ENCODE measurements at places on chromosomes 1 and 21.

DNA sequence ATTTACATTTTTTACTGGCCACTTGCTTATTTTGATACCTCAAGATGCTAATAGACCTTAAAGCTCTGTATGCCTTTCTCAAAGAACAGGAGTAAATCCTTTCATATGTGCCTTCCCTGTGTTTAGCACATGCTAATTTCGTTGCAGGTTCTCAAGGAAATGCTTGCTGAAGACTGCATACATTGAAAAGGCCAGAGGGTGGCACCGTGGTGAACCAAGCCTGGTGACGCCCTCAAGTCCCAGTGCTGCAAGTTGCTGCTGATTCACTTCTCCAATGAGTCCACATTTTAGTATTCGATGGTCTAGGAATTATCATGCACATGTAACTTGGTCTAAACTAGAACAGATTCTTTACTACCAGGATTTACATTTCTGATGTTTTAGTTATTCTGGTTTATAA lies 94.1 kb downstream of the CLDN17 start:
- DNase-seq = peak; percentile 0

- DNase-seq = no peak
Observed at GRCh38 chr1:50262436-50262835, 153.7 kb downstream of the ELAVL4 start.

DNA sequence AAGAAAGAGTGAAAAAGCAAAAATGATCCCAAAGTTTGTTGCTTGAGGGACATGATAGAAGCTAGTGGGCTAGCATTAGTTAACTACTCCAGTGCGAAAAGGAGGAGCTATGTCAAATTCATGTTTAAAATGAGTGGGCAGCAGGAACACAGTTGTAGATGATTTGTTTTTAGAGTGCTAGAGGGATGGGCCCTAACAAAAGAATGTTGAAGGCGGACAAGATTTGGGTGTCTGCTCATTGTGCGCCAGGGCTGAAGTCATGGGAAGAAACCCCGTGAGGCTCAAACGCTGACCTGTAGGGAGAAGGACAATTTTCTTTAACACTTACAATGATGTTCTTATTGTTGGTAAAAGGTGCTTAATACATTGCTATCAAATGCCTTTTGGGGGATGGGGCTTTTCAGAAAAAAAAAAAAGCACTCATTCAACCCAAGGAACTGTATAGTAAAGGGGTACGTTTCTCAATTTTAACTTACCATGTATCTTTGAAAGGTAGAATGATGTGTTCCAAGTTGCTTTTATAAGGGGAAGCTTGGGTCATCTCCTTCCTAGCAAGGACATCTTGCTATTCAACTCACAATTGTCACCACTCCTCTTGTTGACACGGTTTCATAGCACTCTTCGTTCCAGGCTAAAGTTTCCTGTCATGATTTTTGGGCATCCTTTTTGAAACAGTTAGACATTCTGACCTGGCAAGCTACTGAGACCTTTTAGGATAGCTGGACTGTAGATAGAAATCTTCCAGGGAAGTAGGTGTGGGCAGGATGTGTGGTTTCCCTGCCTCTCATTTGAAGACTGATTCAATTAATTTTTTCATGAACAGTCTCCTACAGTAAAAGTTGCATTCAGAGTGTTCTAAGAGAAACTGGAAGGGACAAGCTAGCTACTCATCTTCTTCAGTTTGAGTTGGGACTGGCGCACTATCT lies 53.0 kb upstream of the CNN3 start:
- no peak for DNase-seq

DNA sequence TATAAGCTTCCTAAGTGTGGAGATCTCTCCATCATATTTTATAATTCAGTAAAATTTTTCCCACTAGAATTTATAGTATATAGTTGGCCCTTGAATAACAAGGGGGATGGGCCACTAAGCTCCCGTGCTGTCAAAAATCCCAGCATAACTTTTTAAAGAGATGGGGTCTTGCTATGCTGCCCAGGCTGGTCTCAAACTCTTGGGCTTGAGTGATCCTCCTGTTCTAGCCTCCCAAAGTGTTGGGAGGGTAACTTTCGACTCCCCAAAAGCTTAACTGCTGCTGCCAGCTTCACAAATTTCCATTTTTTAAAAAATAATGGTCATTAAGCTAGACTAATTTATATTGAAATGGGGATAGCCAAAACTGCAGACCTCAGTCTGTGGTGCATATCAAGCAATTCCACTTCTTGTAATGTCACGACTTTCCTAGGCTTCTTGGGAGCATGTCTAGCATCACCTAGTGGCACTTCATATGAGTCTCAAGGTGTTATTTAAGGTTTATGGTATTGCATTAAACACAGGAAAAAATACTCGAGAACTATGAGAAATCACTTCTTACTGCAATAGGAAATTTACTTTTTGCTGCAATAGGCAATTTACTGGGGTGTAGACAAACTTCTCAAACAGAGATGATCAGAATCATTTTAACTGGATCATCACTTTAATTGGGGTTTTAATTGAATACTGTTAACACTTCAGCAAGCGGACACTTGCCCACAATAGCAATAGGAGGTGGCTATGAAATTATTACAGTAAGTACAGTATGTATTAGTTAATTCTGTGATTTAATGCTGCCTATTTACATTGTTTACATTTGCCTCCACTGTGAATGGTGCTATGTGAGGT lies 19.3 kb upstream of the ACTA1 start:
- no peak for DNase-seq

DNA sequence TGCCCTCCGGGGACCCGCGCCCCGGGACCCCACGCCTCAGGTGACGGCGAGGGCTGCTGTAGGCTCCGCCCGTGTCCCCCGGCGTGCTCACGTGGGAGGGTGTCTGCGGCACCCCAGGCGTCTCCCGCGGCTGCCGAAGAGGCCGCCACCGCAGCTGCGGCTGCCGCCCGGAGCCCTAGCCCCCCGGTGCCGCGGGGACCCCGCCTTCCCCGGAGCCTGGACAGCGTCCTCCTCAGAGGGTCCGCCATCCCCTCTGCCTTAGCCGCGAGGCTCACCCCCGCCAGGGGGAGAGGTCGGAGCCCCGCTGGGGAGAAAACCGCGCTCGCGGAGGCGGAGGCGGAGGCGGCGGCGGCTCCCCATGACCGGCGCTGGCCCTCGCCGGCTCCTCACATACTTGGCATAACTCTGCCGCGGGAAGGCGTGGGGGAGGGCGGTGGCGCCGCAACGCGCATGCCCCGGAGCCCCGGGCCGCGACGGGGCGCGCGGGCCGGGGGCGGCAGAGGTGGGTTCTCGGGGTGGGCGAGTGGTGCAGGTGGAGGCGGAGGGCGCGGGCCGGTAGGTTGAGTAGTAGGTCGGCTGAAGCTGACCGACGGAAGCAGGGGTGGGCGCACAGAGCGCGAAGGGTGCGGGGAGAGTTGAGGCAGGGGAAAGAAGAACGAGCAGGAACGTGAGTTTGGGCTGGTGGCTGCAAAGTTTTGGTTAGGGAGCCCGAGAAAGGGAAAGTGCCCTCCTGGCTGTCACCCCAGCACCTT lies 700 bp upstream of the SYDE2 start:
- peak; percentile 60 for DNase-seq

DNA sequence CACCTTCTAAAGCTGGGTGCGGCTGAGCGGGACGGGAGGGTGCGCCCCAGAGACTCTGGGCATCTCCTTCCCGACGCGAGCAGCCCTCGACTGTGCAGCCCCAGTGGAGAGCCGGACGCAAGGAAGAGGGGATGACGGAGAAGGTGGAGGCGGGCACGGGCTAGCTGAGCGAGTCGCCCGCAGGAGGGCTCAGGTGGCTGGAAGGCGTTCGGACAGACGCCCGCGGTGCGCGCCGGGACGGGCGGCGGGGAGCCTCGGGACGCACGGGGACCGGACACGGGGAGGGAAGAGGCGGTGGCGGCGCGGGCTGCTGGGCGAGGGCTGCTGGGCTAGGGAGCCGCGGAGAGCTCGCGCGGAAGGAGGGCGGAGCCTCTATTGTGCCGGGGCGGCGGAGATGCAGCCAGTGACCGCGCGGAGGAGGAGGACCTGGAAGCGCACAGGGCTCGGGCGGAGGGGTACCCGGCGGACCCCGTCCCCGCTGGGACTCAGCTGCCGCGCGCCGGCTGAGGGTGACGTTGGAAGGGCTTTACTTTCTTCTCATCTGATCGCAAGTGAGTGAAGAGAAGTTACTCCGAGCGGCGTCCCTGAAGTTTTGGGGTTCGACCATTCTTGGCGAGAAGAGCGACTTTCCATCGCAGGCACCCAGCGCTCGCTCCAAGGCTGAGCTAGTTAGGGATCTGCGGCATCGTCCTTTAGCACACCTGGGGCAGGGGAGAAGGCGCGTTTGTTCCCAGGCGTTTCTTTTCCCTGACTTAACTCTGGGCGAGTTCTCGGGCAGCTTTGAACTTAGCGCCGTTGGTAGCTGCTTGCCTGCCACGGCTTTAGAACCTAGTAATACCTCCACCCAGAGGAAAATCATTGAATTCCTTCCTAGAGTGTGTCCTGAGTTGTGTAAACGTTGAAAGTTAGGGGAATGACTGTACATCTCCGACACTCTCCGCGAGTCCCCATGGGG lies at the start of gene OLFML2B:
Gene OLFML2B (minus strand): TSS at position 323 of the 955 bp plus-strand sequence. CDS start 439 bp downstream, outside the sequence.
- DNase-seq = peak; percentile 46

DNA sequence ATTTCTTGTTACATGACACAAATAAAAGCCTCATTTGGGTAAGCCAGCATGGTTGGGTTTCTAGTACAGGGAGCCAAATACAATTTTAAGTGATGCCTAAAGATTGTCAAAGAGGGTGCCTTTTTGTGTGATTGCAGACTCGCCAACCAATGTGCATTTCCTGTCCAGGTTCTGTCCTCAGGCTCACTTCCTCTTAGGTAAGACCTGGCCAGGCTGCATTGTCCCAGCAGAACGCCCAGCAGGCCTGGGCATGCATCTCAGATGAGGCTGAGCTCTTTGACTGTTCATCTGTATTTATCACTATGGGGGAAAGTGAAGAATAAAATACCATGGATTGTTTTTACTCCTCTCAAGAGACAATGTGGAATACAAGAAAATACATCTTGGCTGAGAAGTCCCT lies 49.7 kb downstream of the KCNC4 start:
- DNase-seq = no peak

DNA sequence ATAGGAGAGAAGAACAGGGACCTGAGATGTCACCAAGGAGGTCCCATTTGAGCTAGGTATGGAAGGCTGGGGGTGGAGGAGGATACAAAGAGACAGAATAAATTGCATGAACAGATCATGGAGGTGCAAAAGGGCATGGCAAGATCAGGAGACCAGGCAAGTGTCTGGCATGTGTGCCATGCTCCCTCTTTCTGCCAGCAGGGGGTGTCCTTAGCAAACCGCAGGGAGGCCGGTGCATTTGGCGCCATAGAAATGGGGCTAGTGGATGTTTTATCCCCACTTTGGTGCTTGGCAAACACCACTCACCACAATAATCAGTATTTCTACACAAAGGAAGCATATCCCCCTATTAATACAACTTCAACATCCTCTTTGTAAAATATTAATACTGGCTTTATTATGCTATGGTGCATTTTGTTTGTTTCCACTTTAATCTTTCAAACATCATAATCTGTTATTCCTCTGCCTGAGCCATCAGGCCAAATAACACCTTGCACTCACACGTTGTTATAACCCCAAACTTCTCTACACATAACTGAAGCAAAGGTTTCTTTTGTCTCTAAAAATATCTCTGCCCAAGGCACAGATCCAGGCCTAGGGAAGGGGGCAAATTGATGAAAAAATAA lies 25.9 kb downstream of the S100A6 start:
- DNase-seq = peak; percentile 66

DNA sequence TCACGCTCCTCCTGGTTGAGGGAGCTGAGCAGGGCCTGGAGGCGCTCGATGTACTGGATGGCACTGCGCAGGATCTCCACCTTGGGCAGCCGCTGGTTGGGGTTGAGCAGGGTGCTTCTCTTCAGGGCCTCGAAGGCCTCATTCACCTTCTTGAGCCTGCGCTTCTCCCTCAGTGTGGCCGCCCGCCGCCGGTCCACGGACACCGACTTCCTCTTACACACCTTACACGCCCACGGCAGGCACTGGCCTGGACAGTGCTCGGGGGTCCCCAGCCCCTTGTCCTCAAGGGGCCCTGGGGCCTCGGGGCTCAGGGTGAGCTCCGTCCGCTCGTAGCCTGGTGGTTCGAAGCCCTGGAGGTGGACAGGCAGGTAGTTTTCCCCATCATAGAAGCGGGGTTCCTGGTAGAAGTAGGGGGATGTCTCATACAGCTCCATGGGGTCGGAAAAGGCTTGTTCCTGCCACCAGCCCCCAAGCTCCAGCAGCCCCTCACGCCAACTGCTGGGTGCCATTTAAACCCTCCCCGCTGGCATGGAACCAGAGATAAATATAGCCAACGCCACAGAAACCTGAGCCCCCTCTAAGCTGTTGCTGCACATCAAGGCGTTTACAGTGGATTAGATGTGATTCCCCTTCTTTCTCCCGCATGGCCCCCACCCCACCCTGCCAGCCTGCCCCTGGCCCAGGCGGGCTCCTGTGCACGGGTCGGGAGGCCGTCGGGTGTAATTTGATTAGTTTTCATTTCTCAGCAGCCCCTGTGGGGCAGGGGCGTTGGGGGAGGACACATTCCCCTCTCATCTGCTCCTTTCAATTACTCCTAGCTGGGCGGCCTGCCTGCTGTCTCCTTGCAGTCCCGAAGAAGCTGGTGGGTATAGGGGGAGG lies at the start of gene MYOG:
Gene MYOG (minus strand): TSS at position 485 of the 879 bp plus-strand sequence. CDS start 51 bp downstream, at position 434.
- no peak for DNase-seq

GRCh38 chr1:153570874-153571273 lies 5.2 kb upstream of the S100A2 start:
- DNase-seq = no peak

- no peak for DNase-seq
Observed at GRCh38 chr21:46021978-46022544, 40.5 kb downstream of the COL6A1 start.

DNA sequence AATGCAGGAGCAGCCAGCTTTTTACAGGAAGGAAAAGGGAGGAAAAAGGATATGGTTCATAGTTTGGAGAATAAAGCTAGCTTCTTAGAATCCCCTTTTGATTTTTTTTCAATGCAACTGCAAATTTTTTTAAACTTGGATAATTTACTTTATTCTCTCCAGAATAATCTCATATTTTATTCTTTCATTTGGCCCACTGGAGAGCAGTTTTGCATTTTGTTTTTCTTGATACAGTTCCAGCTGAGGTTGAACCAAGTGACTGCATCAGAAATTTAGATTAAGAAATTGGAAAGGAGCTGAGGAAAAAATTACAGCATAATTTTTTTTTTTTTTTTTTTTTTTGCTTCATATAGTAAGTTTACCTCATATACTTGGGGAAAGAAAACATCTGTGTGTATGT lies 22.8 kb downstream of the GABPA start:
- no peak for DNase-seq

DNA sequence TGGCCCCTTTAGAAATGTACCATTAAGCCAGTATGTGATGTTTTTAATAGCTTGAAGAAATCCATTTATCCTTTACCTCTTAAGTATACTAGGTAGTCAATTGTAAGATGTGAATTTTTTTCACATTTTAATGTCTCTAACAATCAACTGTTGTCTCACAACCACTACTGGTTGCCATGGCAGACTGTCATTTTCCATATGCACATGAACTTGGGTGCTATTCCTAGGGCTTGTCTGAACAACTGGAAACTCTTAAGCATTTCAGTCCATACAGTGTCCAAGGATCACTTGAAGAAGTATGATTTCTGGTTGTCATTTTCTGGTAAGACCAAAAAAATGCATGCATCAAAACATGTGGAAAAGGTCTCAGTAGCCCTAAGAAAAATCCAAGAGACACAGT lies 315.1 kb downstream of the HHIPL2 start:
- DNase-seq = no peak

GRCh38 chr1:165915932-165916348 lies 88.5 kb downstream of the UCK2 start:
- no peak for DNase-seq
